Activated gamma-delta T cell treated with Interleukin-2 at 50 U/mL for 16 hours (primary cell): ENCODE measurements at places on chromosomes 4 and X.

DNA sequence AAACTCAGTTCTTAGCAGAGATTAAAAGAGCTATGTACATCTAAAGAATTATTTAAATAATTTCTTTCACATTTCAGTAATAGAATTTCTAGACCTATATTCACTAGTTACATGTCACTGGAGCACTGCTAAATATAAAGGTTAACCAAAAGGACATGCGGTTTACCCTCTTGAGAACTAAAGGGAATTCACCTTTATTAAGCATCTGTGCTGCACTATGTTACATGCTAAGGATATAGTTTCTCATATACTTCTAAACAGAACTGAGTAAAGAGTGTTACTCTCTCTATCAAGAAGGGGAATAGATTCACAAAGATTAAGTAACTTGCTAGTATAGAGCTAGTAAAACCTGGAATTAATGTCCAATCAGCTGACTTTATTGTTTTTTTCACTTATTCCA lies 7.6 kb downstream of the SPIN3 start:
- DNase-seq, result no peak

DNA sequence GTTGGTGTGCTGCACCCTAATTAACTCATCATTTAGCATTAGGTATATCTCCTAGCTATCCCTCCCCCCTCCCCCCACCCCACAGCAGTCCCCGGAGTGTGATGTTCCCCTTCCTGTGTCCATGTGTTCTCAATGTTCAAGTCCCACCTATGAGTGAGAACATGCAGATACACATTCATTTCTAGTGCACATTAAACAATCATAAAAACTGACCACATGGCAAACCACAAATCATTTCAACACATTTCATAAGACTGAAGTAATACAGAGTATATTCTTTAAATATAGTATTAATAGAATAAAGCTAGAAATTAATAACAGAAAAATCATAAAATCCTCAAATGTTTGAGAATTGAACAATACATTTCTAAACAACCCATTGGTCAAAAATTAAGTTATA lies 34.1 kb downstream of the PRKG2 start:
- DNase-seq, result no peak

GRCh38 chr4:125750828-125751466 lies 436.2 kb downstream of the FAT4 start:
- DNase-seq, result no peak

DNA sequence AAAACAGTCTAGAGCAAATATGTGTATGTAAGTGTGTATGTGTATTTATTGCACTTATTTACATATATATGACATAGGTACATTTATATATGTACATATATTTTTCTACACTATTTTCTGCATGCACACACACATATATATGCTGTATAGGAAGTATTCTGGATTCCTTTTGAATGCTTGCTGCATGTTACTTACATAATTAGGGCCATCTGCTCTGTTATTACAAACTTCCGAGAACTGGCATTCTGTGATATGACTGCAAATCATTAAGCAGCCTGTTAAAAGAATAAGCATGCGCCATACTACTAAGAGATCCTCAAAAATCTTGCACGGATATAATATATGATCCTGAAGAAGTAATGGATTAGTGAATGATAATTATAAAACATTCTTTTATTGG lies 1157.6 kb upstream of the TENM3 start:
- no peak for DNase-seq

DNA sequence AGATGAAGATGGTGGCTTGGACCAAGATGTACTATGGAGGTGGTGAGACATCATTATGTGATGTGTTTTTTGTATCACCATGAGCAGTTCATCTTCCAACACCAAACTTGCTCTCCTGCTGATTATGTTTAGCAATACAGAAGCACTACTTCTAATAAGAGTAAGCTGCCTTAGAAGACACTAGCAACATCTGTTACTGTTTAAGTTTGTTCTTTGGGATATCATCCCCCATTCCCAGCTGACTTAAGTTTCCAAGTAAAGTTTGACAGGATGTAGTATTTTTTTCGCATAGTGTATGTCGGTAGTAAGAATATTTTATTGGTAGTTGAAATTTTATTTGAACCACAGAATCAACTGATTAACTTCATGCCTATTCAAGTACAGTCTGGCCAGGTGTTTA lies 123.5 kb upstream of the BMPR1B start:
- DNase-seq, result no peak

DNA sequence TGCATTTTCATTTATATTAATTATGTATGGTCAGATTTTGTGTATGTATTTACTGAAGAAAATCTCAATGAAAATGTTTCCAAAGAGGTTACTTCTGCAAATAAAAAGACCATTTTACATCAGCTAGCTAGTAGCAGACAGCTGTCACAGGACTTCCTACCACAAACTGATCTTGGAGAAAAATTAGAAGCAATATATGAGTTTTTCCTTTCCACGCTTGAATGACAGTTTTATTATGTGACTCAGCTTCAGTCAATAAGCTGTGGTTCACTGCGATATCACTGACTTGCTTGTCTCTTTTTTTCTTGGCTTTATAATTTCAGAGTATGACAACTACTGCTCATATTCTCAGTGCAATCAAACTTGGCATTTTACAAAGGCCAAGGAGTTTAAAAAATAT lies 787.4 kb upstream of the GALNTL6 start:
- DNase-seq, result no peak

GRCh38 chr4:81030061-81030980 lies at the start of gene BMP3:
BMP3 (plus strand) TSS chr4:81030708; CDS start chr4:81031285, 577 bp downstream.
- DNase-seq, result no peak

- DNase-seq, result no peak
These were observed 30.9 kb downstream of the PDLIM3 start for GRCh38 chr4:185504098-185505047.

DNA sequence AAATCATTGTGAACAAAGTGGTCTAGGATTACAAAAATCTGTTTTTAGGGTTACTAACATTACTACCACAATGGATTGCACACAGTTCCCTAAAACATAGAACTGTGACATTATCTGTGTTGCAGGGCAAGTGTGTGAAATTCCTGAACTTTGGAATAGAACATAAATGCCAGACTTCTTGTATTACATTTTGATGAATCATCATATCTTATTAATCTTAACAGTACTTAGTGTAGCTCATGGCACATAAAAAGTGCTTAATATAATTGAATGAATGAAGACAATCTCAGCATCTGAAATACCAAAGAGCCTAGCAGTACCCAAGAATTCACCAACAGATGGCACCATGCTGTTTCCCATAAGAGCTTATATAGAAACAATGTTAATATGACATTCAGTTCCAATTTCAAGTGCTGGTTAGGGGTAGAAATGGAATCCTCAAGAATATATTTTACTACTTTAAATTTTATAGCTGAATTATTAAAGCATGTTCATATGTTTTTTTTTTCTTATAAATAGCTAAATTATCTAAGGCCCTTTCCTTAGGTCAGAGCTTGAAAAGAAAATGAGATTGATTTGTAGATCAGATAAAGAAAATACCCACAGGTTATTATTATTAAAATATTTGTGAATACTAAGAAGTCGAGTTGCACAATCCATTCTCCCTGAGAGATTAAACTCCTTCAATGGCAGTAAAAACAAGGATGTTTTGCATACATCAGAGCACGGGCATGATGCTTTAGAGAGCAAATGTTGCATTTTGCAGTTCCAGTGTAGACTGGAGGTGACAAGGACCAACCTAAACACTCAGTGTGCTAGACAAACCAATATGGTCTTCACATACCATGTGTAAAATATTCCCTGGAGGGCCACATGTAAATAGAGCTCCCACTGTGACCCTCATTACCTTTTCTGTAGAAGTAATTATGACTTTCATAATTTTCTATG lies 25.7 kb upstream of the SHISA3 start:
- no peak for DNase-seq

DNA sequence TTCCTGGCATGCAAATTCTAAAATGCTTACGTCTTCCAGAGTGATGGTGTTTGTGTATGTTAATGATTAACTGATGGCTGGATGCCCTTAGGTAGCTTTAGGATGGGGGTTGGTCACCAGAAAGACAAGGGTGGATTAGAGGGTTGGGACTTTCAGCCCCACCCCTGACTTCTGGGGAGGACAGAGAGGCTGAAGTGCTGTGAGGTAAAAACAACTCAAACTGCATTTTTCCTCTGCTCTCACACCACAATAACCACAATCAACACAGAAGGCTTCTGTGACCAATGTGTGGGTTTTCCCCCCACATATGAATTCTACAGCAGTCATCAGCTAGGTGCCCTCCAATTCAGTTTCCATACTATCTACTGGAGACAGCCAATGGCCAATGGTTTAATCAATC lies 18.7 kb upstream of the DDIT4L start:
- no peak for DNase-seq

GRCh38 chr4:154740462-154740861 lies 3.3 kb upstream of the LRAT start:
- no peak for DNase-seq

- DNase-seq, result no peak
These were observed 390.0 kb downstream of the GRXCR1 start for GRCh38 chr4:43282534-43282933.

GRCh38 chrX:1909419-1910206 lies 294.8 kb downstream of the ASMT start:
- no peak for DNase-seq

DNA sequence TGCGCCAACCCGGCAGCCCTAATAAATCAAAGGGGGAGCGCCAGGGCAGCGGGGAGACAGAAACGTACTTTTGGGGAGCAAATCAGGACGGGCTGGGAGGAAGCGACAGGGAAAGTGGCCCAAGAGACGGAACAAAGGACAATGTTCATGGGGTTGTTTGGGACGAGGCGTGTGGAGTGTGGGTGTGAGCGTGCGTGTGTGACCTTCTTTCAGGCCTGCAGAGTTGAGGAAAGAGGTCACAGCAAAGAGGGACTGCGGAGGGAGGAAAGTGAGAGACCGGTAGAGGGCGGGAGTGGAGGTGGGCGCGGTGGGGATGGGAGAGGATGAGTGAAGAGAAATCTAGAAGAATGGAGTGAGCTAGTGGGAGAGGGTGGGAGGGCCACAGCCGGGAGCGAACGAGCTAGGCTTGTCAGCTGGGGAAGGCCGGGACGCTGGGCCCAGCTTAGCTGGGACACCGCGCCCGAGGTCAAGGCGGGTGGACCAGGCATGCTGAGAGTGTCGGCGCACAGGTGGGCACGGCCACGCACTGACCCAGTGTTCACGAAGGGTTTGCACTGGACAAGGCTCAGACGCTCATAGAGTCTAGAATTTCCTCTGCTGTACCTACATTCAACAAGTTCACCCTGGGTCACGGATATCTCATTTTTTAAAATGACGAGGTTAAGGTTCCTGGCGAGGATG lies 14.7 kb upstream of the PITX2 start:
- DNase-seq, result no peak

- DNase-seq, result no peak
These were observed at the start of gene ANKRD37 for GRCh38 chr4:185396724-185397385. ANKRD37 (plus strand) TSS chr4:185396841; CDS start chr4:185396924, 83 bp downstream.

DNA sequence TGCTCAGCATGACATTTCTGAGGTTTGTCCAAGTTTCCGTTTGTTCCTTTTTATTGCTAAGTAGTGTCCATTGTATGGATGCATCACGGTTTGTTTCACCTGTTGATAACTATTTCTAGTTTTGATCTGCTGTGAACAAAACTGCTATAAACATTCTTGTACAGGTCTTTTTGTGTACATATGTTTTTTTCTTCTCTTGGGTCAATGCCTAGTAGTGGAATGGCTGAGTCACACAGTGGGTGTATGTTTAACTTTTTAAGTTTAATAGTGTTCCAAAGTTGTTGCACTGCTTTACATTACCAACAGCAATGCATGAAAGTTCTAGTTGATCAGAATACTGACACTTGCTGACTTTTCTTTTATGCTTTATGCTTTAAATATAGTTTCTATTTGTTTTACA lies 76.7 kb downstream of the MAOB start:
- no peak for DNase-seq

DNA sequence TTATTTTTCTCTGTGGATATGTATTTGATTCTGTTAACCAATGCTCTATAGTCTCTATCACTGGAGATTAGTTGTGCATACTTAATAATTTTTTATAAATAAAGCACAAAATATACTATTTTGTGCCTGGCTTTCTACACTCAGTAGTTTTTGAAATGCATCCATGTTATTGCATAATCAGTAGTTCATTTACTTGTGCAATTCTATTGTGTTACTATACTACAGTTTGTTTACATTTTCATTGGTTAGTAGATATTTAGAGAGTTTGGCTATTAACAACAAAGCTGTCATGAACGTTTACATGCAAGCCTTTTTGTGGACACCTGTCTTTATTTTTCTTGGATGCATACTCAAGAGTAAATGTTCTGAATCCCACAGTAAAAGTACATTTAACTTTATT lies 265.0 kb upstream of the FAT4 start:
- no peak for DNase-seq

GRCh38 chr4:56806666-56807065 lies 14.8 kb downstream of the SPINK2 start:
- no peak for DNase-seq

- DNase-seq, result no peak
These were observed 80.4 kb downstream of the PTTG2 start for GRCh38 chr4:38040619-38041018.

DNA sequence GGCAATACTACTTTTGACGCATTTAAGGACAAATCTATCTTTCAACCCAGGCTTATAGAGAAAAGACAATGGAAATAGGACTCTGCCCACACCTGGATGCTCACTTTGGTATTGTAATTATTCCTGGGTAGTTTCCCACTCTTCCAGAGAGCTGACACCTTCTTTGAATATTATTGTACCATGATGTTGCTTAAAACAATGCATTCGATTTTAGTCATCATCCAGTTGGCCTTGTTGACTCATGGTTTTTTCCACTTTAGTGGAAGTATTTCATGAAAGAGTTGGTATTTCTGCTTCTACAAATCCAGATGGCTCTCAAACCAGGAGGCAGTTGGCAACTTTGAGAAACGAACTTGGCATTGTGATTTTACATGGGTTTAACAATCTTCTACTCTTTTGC lies 124.2 kb downstream of the ENOX2 start:
- DNase-seq, result no peak

- DNase-seq, result peak; percentile 78
These were observed 4.5 kb upstream of the CXCR3 start for GRCh38 chrX:71622576-71623450.

GRCh38 chr4:123517971-123518370 lies 121.4 kb downstream of the SPRY1 start:
- no peak for DNase-seq

- no peak for DNase-seq
These were observed 71.6 kb downstream of the FAM114A1 start for GRCh38 chr4:38939165-38939564.

- no peak for DNase-seq
These were observed 204.1 kb downstream of the PTTG2 start for GRCh38 chr4:38164346-38164745.

DNA sequence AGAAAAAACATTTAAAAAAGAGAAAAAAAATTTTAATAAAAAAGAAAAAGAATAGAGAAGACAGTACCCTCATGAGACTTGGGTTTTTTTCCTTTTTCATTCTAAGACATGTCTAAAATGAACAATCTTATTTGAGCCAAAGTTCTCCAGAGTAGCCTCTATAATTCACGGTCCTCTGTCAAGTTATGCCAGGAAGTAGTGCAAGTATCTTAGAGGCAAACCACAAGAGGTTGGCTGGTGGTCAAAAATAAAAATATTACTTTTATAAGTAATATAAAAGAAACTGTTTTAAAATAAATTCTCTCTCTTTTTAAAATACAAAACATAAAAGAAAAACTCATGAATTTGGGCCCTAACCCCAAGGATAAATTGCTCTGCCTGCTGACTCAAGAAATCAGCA lies 26.5 kb downstream of the HNRNPDL start:
- DNase-seq, result no peak

- DNase-seq, result no peak
These were observed 327.5 kb downstream of the BMPR1B start for GRCh38 chr4:95085124-95085833.

GRCh38 chr4:4693258-4693657 lies 151.4 kb upstream of the STX18 start:
- no peak for DNase-seq

GRCh38 chr4:40562208-40562607 lies 67.5 kb downstream of the RBM47 start:
- DNase-seq, result no peak
